ENCODE measurements at places on chromosomes 1 and 21.

DNA sequence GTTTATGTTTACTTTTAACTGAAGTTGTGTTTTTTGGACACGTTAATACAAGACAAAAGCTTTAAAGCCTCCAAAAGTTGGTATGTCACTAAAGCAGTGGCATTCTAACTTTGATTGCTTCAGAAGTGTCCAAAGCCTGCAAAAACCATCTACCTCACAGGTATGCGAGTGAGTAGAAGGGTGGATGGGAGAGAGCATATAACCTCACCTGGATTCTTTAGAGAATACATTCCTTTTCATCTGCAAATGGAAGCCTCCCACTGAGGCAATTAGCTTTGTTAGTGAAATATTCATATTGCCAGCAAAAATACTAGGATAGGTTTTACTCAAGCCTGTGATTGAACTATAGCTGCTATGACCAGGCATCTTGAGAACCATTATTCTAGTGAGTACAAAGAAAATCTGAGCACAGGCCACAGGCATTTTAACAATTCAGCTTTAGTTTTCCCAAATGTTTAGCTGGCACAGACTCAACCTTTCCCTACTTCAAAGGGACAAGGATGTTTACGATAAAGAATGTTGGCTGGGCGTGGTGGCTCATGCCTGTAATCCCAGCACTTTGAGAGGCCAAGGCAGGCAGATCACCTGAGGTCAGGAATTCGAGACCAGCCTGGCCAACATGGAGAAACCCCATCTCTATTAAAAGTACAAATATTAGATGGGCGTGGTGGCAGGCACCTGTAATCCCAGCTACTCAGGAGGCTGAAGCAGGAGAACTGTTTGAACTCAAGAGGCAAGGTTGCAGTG is 39.7 kb downstream of the MAP3K21 start:
- DNase-seq: no peak

- no peak for DNase-seq
These were observed 27.7 kb downstream of the RPL5 start for GRCh38 chr1:92859400-92860039.

- DNase-seq: peak; percentile 20
These were observed 23.5 kb upstream of the LBR start for GRCh38 chr1:225451340-225451739.

GRCh38 chr1:1927751-1928150 is 8.7 kb upstream of the TMEM52 start:
- DNase-seq: no peak

- DNase-seq: no peak
These were observed 54.6 kb upstream of the BTG3 start for GRCh38 chr21:17667256-17667655.

- DNase-seq: no peak
These were observed 35.8 kb downstream of the LDLRAD1 start for GRCh38 chr1:53982034-53982762.

DNA sequence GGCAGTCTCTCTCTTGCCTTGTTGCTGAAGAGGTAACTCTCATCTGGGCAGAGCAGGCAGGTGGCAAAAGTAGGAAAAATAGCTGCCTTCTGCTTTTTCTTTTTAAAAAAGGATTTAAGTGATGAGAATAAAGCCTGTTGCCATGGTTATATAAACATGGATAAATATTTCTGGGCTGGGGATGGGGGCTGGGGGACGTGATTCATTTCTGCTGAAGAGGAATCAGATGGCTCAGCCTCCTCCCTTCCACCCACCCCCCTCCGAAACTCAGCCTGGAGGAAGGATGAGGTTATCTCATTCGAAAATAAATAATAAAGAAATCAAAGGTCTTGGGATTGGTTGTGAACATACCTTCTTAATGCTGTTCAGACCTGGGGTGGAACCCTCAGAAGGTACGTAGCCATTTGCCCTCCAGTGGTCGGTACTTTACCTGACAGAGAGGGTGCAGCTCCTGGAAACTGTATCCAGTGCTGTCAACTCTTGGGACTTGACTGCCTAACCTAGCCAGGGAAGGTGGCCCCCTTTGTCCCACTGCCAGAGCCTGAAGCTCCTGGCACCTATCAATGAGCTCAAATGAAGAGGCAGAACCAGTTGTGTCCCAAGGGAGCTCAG is 3.8 kb upstream of the INKA2 start:
- DNase-seq: peak; percentile 15

DNA sequence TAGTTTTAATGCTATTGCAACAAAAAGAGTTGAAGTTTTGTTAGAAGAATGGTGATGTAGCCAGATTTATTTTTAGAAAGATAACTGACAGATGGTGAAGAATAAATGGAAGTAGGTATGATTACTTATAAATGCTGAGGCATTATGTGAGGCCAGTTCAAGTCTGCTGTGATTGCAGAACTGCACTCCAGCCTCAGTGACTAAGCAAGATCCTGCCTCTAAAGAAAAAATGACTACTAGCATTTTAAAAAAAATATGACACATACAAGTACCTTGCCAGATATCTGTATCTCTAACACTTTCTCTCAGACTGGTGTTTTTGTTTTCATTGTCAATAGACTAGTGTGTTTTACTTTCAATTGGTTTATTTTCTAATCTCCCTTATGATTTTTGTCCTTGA is 1242.4 kb upstream of the ADGRL4 start:
- no peak for DNase-seq

DNA sequence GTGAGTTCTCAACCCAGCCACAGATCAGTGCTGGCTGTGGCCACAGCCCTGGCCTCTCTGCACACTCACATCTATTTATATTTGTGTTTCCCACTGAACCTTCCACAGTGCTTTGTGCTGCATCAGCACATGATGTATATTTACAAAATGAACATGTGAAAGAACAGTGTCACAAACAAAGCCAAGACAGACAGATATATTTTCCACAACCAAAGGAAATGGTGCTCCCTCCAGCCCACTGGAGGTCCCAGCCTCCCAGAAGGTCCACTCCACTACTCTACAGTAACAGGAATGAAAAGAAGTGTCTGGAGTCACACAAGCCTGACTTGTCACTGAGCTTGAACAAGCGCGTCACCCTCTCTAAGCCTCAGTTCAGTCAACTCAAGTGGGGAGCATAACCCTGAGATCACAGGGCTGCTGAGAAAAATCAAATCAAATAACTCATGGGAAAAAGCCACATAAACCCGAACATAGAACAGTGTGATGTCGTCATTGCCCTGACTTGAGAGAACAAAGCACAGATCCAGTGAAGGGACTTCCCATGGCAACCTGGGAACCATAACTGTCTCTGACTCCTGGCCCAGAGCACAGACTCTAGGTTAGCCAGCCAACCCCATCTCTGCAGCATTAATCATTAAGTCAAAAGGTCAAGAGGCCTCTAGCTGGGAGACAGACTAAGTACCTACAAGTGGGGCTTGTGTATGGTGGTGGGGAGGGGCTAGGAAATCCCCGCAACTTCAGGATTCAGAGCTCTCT is 121.2 kb downstream of the TRABD2B start:
- no peak for DNase-seq

- no peak for DNase-seq
These were observed 53.0 kb downstream of the RGS2 start for GRCh38 chr1:192861860-192862259.

DNA sequence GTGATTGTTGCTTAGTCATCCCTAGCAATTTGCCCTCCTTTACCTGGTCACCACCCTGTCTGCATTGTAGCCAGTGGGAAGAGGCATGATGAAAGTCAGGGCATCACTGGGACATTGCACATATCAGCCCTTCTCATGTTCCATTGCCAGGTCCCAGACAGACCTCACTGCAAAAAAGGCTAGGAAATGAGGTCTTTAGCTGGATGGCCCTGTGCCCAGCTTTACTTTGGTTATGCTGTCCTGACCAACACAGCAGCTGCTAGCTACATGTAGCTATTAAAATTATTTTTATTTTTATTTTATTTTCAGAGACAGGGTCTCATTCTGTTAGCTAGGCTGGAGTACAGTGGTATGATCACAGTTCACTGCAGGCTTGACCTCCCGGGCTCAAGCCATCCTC is 52.9 kb downstream of the TNN start:
- DNase-seq: no peak

GRCh38 chr1:20250340-20250989 is 40.2 kb upstream of the VWA5B1 start:
- peak; percentile 23 for DNase-seq

DNA sequence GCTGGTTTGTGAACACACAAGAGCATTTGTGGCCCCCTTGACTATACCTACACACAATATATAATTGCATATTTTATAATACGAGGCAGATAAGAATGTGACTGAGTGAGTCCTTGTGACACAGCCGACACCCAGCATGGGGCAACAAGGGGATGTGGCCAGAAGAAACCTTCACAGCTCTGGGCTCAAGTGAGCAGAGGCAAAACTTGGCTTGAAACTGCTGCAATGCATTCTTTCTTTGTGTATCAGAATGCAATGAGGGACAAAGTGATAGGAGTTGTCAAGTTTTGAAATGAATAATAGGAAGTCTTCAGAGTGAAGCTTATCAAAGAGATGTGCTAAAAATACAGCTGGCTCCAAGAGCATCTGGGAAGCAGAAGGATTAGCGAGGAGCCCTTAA is 124.0 kb upstream of the C8B start:
- no peak for DNase-seq

- DNase-seq: no peak
These were observed 55.9 kb upstream of the BTG3 start for GRCh38 chr21:17668479-17669140.

- DNase-seq: no peak
These were observed 148.6 kb downstream of the TIAM1 start for GRCh38 chr21:31195334-31196015.

DNA sequence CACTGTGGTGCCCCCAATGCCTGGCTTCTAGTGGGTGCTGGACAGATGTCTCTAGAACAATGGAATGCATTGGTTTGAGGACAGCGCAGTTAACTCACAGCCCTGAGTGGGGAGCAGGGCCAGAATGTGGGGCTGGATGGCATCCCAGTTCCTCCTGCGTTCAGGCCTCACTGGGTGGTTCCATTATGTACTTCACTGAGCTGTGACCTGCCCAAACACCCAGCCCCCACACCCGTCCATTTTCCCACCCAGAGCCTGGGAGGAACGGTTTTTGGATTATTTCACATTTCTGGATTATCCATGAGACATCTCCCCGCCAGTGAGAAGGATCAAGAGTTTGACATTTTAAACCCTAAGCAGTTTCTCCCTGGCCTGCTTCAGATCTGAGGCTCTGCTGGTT is 55.3 kb upstream of the WASF2 start:
- DNase-seq: no peak

Data from activated T-cell treated with anti-CD3 and anti-CD28 coated beads, Interleukin-2, amount 50 U/mL, for 48 hours (primary cell).